ENCODE measurements at places on chromosomes 1 and 21.
A peak's percentile ranks its signal among the peaks of the same experiment; 100 is the strongest.

- DNase-seq = no peak
These were observed 20.7 kb upstream of the AHCYL1 start for GRCh38 chr1:109963864-109964263.

- DNase-seq = no peak
These were observed 346.2 kb upstream of the ZRANB2 start for GRCh38 chr1:71427066-71427465.

DNA sequence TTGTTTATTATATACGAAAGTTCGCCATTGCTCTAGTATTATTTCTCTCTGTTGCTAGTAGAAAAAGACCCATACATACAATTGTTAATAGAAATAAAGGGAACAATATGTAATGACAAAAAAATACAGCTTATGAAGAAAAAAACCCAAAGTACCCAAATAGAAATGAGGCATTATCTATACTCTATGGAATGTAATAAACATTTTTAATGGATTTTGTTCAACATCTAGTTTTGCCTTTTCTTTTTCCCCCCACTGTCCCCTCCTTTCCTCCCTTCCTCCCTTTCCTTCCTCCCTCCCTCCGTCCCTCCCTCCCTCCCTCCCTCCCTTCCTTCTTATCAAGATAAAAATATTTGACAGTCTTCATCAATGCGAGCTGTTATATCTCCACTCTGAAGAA lies 81.5 kb upstream of the NEK7 start:
- DNase-seq = no peak

GRCh38 chr1:1204998-1205768 lies 1.2 kb downstream of the TNFRSF18 start:
- DNase-seq = peak; percentile 34

- DNase-seq = no peak
These were observed 17.0 kb upstream of the LEFTY2 start for GRCh38 chr1:225958041-225958440.

DNA sequence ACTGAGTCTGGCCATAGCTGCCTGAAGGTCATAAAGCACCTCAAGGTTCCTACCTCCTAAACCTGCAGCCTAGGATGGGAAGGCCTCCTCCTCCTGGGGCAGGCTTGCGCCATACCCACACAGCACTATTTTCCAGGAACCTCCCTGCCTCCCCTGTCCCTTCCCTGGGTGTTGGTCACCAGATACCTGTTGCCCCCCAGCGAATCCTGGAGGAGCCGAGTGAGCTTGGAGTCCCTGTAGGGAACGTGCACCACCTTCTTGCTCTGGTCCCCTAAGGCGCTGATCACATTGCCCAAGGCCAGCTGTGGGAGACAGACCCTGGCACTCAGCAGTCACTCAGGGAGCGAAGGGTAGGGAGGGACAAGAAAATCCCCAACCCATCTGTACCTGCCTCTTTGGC lies 19.4 kb downstream of the KIF21B start:
- no peak for DNase-seq

- peak; percentile 68 for DNase-seq
These were observed 5.7 kb upstream of the CAP1 start for GRCh38 chr1:40034869-40035268.

GRCh38 chr1:160975026-160975425 lies 20.4 kb upstream of the ITLN2 start:
- no peak for DNase-seq

GRCh38 chr21:17673261-17674020 lies 60.7 kb upstream of the BTG3 start:
- no peak for DNase-seq

DNA sequence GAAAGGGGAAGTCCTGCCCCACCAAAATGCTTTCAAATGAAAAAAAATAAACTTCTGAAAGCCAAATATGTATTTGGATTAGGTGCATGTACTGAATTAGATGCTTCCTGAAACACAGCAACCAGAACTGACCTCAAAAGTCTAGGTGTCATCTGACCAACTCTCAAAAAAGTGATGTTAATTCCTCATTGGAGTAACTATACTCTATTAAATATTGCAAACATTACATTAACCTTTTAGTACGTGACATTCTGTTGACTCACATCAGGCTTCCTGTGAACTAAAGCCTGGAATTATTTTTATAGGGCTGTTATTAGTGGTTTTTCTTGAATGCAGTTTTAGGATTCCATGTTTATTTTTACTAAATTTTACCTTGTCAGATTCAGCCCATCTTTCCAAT lies 73.5 kb downstream of the ASTN1 start:
- no peak for DNase-seq

GRCh38 chr1:52925571-52926005 lies 1.5 kb upstream of the SCP2 start:
- DNase-seq = no peak

- peak; percentile 32 for DNase-seq
These were observed 4.4 kb upstream of the INPP5B start for GRCh38 chr1:37951041-37951782.

Measured in NB4 (cell line).